ENCODE measurements at places on chromosomes 11 and 22.

GRCh38 chr22:48204296-48204695, 1441.8 kb downstream of the TBC1D22A start:
- no peak for DNase-seq

- no peak for DNase-seq
Measured at GRCh38 chr11:118912742-118913410, 12.8 kb downstream of the BCL9L start.

GRCh38 chr11:7578276-7578955, 64.6 kb downstream of the PPFIBP2 start:
- DNase-seq: no peak

DNA sequence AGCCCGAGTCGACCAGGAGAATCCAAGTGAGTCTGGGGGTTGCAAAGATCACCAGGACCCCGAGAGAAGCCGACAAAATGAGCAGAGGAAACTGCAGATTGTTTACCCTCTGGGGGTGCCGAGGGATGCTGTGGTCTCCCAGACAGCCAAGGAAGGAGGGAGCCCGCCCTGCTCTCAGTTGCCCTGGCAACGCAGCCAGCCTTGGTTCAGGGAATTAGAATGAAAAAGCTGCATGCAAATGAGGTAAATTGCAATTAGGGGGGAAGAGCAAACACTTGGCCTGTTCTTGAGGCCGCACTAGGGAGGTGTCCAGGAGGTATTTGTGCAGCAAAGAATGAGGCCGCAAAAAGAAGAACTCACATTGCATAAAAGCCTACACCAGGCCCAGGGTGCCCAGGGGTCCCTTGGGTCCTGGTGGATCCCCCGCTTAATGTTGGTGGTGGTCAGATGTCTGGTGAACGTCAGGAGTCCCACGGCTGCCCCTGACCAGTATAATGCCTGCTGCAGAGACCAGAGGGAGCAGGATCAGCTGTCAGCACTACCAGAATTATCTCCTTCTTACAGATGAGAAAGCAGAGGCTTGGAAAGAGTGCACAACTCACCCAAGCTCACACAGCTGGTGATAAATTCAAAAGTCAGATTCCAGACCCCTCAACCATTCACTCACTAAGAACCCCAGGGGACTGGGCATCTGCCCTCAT, 40.3 kb upstream of the ATXN10 start:
- DNase-seq: no peak

DNA sequence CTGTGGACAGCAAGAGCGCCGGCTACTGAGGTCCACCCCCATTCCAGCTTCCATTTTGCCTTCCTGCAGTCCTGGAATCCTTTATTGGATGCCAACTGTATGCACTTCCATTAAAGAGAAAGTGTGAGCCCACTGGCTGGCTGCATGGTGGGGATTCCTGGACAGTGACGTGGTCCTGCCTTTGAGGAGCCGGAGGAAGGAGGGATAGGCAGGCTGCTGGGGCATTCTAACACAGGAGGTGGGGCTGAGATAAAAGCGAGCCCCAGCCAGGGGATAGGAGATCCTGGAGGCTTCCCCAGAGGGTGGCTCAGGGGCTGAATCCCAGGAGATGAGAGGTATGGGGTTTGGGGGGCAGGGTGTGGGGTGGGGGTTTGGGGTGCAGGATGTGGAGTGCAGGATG, 984.7 kb downstream of the BRD1 start:
- no peak for DNase-seq

DNA sequence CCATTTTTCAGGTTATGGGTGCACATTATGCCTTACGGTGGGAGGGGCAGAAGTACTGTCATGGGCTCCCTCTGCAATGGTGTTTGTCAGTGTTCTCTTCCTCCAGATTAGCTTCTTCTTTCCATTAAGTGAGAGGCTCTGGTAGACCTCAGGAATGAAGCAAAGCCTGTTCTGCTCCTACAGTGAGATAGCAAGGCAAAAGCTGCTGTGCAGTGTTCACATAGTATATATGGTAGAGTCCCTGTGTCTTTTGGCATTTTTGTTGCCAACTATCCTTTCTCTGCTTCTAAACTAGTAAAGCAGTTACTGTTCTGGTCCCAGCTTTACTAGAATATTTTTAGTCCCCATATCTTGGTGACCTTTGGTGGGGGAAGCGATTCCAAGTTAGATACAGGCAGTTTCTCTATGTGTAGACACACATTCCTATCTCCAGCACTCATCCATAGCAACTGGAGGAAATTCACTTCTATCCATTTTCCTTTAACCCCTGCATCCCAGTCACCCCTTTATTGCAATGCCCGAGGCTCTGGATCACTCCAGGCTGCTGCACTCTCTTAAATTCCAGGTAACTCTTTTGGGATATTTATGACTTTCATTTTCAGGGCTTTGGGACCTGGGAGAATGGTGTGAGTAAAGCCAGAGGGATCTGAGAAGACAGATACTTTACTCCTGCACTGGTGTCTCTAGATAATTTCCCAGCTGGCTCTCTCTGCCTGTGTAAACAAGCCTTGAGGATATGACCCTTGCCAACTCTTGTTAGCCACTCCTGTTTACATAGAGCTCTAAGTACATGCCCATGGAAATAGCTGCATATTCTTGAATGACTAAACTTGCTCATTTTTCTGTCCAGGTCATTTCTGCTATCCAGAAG, 3.9 kb upstream of the TRIM34 start:
- DNase-seq: no peak

DNA sequence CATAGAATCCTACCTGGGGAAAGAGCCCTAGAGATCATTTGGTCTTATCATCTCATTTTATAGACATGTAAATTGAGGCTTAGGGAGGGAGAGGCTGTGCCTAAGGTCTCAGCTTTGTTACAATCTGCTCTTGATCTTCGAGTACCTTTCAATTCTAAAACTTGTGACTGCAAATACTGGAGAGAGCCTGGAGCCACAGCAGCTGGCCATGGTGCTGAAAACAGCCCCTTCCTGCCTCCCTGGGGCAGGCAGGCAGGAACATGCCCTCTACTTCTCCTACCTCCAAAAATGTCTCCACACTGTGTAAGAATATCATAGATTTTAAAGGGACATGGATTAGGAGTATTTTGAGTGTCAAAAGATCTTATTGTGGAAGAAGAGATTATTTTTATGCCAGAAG, 52.2 kb downstream of the C22orf42 start:
- DNase-seq: no peak

DNA sequence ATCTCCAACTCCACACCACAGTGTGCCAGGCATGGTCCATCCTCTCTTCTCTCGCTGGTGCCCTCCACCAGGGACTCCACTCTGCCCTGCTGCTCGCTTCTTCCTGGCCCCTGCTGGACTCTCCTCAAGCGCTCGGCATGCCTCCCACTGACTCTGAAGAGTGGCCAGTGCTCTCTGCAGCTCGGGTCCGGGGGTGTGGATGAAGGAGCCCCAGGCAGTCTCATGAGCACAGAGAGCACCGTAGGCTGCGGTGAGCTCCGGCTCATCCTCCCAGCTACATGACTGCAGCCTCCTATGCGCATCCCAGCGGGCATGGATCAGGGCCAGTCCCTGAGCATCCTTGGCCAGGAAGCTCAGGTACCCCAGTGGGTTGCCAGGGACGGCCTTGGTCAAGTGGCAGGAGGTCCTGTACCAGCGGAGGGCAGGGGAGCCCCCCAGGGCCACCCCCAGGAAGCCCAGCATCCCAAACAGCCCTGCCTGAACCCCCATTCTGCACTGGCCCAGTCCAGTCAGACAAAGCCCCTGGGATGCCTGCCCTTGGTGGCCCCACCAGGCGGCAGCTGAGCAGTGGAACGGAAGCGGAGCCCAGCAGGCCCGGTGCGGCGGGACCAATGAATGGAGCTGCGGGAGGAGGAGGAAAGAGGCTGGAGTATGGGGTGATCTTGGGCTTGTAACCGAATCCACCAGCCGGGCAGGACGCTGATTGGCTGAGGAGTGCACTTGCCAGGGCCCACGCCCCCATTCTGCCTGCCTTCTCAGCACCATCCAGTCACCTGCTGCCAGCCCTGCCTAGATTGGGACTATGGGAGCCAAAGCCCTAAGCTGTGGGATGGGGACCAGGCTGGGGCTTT, at the start of gene PLA2G3:
Gene PLA2G3, minus strand, starts transcription at position 643 of the 851 bp plus-strand sequence. Its CDS starts 154 bp downstream, at position 489.
- DNase-seq: peak; percentile 37

DNA sequence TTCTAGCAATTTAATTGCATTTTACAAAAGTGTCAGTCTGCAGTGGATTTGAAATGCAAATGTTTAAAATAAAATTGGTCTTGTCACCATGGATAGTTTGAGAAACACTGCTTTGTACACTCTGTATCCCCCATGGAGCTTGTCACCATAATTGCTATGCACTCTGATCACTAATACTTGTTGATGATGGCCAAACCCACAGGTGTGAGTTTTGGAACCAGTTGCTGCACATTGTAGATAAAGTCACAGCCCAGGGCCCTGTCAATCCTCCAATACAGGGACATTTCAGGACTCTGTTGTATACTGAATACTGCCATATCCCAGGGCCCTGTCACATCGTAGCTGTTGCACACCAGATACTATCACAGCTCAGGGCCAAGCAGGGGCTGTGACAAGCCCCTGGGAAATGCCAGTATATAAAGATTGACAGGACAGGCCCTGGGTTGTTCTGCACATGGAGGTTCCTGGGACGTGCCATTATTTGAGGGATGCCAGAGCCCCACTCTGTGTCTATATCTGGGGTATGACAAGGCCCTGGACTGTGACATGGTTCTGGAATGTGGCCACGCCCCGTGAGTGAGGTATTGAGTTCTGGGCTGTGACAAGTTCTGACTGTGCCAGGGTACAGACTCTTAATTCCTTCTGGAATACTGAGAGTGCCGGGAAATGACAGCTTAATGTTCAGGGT, 27.9 kb upstream of the SMPD1 start:
- no peak for DNase-seq

DNA sequence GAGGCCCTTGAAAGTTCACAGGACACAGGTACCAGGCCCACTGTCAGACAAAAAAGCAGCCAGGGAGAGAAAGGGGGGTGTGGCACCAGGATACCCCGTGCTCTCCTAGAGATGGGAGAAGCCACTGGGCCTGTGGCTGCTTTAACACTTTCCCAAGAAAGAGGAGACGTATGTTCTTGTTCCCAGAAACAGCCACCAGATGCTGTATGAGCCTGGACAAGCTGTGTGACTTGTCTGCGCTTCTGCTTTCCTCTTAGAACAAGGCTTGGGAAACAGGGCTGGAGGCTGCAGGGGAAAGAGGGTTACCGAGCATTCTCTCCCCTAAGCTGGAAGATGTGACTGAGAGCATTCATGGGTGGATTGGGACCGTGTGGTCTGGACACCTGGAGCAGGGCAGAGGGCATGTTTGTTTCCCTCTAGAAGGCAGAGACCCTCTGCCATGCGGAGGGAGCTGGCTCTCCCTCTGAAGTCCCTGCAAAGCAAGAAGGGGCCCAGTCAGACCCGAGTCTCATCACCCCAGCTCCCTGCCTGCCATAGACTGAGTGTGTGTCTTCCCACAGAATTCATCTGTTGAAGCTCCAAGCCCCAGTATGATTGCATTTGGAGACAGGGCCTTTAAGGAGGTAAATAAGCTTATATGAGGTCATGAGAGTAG, 74.1 kb downstream of the TRIM29 start:
- no peak for DNase-seq

GRCh38 chr11:61654397-61654829, 25.8 kb upstream of the DAGLA start:
- DNase-seq: peak; percentile 90

- no peak for DNase-seq
Measured at GRCh38 chr11:44680982-44681597, 45.7 kb upstream of the TSPAN18 start.

- DNase-seq: no peak
Measured at GRCh38 chr11:79515781-79516180, 75.0 kb upstream of the TENM4 start.

DNA sequence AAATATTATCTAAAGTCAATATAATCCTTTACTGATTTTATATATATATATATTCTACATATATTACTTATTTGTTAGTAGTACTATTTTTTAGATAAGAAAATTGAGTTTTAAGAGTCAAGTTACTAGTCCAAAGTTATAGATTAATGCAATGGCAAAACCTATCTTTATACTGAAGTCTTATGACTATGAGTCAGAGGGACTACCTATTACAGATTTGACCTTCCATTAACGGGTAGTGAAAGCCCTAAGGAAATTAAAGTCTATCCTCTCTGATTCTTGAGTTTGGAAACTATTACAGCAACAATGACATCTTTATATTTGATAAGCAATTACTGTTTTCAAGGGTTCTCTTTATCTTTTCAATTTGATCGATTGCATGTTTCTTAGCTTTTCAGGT, 315.8 kb downstream of the CASP12 start:
- no peak for DNase-seq

DNA sequence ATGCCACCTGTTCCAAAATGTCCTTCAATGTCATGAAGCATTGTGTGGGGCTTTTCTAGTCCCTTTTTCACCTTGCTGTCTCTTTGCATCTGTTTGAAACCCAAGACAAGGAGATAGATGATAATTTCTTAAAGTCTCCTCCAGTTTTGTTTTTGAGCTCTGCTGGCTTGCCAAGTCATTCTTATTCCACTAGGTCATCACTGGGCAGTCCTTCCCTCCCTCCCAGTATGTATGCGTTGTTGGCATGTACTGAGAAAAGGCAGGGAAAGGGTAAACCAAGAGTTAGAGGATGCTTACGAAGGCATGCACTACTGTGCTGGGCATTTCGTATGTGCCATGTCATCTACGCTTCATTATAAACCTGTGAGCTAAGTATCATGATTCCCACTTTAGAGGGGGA, 78.6 kb downstream of the PARVA start:
- no peak for DNase-seq

DNA sequence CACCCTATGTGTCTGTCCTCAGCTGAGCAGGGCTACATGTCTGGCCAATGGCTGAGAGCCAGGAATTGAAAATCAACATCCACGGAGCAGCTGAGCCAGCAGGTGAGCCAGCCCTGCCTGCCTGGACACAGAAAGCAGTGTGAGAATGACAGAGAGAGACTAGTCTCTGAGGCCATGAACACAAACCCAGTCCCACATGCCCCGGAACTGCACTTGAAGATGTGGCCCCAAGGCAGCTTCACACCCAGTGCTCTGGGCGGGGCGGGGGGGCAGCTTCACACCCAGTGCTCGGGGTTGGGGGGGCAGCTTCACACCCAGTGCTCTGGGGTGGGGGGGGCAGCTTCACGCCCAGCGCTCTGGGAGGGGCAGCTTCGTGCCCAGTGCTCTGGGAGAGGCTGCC, 37.6 kb downstream of the TRMU start:
- DNase-seq: no peak

DNA sequence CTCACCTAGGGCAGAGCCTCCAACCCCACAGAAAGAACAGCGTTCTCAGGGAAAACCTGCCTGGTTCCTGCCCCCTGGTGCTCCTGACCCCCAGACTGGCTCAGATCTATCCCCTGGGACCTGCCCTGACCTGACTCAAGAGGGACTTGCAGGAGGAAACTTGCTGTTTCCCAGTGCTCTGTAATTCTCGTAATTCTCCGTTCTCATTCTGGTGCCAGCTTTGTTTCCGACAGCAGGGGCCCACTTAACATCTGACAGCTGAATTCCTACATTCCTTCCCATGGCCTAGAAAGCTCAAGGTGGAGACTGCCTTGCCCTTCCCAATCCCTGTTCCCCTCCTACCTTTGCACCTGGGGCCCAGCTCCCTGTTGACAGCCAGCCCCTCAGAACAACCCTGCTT, 12.5 kb upstream of the CSF2RB start:
- no peak for DNase-seq

Measured in lower leg skin (tissue), 4 donors.